ENCODE measurements at places on chromosomes 4 and X.
A peak's percentile ranks its signal among the peaks of the same experiment; 100 is the strongest.

DNA sequence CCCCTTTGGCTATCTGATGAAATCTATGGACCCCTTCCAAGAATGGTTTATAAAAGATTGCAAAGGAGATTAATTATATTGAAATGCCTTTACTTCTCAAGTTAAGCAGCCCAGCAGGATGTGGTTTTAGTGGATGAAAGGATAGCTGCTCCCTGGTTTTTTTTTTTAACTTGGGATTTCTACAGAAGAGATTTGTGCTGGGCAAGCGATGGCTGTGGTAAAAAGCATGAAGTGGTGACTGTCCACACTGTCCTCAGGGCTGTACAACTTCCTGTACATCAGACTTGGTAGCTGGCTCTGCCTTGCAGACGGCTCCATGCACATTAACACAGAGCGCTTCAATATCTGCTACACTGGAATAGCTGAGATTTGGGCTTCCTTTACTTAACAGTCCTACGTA, 321.7 kb downstream of the DHX15 start:
- no peak for DNase-seq

DNA sequence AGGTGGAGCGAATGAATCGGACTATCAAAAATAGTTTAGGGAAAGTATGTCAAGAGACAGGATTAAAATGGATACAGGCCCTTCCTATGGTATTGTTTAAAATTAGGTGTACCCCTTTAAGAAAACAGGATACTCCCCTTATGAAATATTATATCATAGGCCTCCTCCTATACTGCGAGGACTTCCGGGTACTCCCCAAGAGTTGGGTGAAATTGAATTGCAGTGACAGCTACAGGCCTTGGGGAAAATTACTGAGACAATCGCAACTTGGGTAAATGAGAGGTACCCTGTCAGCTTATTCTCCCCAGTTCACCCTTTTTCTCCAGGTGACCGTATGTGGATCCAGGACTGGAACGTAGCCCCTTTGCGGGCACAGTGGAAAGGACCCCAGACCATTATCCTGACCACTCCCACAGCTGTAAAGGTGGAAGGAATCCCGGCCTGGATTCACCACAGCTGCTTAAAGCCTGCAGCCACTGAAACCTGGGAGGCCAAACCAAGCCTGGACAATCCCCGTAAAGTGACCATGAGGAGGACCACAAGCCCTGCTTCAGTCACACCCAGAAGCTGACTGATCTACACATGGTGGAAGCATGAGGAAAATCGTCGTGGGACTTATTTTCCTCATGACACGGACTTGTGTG, 1138.1 kb downstream of the ARAP2 start:
- no peak for DNase-seq

GRCh38 chr4:91426725-91427124, 877.0 kb upstream of the GRID2 start:
- no peak for DNase-seq

GRCh38 chrX:2147928-2148327, 352.8 kb downstream of the DHRSX start:
- no peak for DNase-seq

DNA sequence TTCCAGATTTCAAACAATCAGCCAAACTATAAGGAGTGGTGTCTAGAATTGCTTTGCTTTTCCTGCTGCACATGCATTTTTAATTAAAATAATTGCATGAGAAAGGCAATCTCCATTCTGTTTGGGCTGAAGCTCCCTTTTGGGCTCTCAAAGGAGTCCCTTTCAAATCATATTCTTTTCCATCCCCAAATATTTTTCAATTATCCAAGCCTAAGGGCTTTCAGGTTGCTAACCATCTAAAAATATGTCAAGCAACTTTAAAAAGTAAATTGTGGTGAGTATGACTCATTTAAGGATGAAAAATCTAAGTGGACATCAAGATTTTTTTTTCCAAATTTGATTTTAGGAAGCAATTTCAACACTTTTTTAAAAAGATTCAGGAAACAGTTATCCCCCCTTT, 28.4 kb downstream of the PIR start:
- no peak for DNase-seq

GRCh38 chr4:177119691-177120090, 190.0 kb upstream of the NEIL3 start:
- no peak for DNase-seq

DNA sequence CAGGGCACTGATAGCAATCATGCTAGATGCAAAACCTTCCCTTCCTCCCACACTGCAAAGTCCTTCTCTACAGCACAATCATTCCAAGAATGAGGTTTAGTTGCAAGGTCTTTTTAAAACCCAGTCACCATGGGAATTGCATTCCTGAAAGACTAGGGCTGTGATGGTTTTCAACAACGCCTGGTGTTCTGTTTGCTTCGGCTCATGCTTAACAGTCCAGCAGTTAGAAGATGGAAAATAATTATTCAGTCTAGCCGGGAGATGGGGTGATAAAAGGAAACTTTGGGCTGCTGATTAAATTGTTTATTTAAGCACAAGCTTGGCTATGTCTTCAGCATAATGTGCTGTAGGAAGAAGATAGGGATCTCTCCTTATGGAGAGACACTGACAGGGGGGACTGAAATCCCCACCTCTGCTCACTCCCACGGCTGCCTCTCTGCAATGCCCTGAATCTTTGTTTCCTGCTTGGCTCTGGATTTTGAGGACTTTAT, 211.4 kb downstream of the MID1IP1 start:
- DNase-seq, result no peak

- no peak for DNase-seq
These were observed 1851.2 kb upstream of the ADGRL3 start for GRCh38 chr4:59348949-59349348.

- peak; percentile 75 for DNase-seq
These were observed at the start of gene PRMT9 for GRCh38 chr4:147683717-147684700. PRMT9 (minus strand) TSS chr4:147684163; CDS start chr4:147683987, 176 bp downstream.

GRCh38 chrX:151536571-151536970, 26.9 kb upstream of the PASD1 start:
- no peak for DNase-seq

DNA sequence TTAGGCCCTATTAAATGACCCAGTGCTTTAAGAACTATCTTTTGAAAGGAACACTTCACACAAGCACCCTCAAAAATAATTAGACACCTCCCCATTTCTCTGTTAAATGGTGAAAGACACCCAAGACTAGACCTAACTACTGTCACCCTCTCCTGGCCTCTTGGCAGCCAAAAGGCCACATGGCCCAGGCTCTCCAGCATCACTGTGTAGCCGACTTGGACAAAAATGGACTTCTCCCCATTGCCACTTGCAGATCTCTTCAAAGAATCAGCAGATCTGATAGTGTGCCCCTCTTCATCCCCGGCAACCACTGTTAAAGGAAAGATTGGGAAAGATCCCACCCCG, 2.0 kb downstream of the MID1IP1 start:
- DNase-seq, result no peak

DNA sequence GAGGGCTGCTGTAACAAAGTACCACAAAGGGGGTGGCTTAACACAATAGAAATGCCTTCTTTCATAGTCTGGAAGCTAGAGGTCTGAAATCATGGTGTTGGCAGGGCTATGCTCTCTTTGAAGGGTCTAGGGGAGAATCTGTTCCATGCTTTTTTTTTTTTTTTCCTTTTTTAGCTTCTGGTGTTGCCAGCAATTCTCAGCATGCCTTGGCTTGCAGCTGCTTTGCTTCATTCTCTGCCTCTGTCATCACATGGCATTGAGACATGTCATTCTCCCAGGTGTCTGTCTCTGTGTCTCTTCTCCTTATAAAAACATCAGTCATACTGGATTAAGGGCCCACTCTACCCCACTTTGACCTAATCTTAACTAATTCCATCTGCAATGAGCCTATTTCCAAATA, 78.6 kb upstream of the BOD1L1 start:
- DNase-seq, result no peak

GRCh38 chr4:21768349-21769310, 179.9 kb downstream of the KCNIP4 start:
- DNase-seq, result no peak

DNA sequence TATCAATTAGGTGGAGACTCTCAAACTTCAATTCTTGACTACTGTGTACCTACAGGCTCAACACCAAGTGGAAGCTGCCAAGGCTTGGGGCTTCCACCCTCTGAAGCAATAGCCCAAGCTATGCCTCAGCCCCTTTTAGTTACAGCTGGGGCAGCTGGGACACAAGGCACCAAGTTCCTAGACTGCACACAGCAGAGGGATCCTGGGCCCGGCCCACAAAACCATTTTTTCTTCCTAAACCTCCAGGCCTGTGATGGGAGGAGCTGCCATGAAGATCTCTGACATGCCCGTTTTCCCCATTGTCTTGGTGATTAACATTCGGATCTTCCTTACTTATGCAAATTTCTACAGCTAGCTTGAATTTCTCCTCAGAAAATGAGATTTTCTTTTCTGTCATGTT, 3.4 kb upstream of the UGDH start:
- DNase-seq, result no peak

DNA sequence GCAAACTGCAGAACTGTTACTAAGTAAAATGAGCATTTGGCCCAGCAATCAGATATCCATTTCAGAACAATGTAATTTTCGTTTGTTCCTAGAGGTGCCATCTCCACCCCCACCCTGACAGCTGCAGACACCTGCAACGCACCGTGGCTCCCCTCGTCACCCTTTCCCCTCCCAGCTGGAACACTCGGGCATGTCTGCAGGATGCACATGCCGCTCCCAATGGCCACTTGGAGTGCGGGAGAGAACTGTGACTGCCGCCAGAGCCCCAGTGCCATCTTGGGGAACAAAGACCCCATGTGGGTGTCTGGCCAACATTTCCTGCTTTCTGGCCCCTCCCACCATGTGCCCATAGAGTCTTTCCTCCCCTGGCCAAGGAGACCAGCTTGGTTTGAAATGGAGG, 436.2 kb downstream of the PCDH10 start:
- no peak for DNase-seq

GRCh38 chrX:98379134-98379533, 1495.4 kb downstream of the RPA4 start:
- DNase-seq, result no peak

GRCh38 chr4:111502626-111503025, 642.6 kb upstream of the FAM241A start:
- no peak for DNase-seq

- DNase-seq, result no peak
These were observed 25.4 kb downstream of the SORCS2 start for GRCh38 chr4:7217474-7218321.

- DNase-seq, result no peak
These were observed 28.4 kb downstream of the GUCY1B1 start for GRCh38 chr4:155787113-155787710.

GRCh38 chr4:771464-771863, 54.5 kb downstream of the CPLX1 start:
- no peak for DNase-seq

GRCh38 chrX:93874554-93874953, 200.5 kb downstream of the FAM133A start:
- DNase-seq, result no peak

DNA sequence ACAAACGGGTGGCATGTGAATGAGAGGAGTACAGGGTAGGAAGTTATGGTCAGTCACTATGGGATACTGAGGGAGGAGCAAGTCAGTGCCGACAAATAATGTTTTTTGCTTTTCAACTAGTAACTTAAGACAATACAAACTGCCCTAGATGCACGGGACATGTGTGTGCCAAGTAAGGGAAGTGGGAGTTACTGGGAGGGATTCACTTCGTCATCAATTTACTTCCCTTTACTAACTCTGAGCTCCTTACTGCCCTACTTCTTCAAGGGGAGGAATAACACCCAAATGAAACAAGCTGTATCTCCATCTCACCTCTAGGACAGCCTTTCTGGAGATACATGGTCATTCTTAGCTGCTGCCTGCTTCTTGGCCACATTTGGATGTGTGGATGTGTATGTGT, 97.7 kb downstream of the DGKK start:
- DNase-seq, result no peak

DNA sequence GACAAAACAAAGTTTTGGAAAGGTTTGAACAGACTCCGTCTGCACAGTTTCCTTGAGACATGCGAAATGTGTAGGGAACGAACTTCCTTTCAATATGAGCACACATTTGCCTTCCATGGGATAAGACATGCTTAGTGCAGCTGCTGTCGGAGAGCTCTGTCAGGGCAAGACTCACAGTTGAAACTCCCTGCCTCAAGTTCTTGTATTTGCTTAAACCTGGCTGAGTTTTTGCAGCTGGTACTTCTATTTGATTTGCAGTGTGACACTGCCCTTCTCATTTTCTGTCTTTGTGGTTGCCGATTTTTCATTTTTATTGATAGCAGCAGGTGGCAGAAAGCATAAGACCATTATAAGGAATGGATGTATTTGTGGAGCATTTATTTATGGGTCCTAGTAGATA, 18.2 kb upstream of the RHOH start:
- no peak for DNase-seq

- DNase-seq, result no peak
These were observed 45.5 kb downstream of the FAM9B start for GRCh38 chrX:8988446-8988845.

- no peak for DNase-seq
These were observed 116.1 kb downstream of the CNKSR2 start for GRCh38 chrX:21490341-21490740.

- DNase-seq, result no peak
These were observed 1.4 kb downstream of the MID1 start for GRCh38 chrX:10618961-10619360.

GRCh38 chr4:7908668-7909067, 31.0 kb downstream of the AFAP1 start:
- no peak for DNase-seq

- DNase-seq, result no peak
These were observed 6.7 kb upstream of the FHIP1A start for GRCh38 chr4:151402145-151402865.

DNA sequence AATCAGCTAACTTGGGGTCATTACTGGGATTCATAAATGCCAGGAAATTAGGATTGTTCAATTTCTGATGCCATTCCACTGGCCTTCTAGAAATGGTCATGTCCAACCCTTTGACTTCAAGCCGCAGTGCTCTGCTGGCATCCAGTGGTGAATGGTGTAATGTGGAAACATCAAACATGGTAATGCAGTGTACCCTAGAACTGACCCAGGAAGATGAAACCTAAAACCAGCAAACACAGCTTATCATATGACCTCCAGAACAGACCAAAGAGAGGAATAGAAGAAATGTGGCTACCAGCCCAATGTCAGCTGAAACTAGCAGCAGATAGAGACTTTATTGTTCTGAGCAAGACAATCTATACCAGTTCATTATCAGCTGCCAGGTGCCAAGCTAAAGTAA, 13.8 kb downstream of the CXCL13 start:
- no peak for DNase-seq

GRCh38 chr4:52925531-52925968, 63.4 kb downstream of the RASL11B start:
- no peak for DNase-seq

Data from stimulated activated CD8-positive, alpha-beta memory T cell treated with anti-CD3 and anti-CD28 coated beads, Interleukin-15, amount 100 ng/mL, for 24 hours (primary cell).